Activated naive CD4-positive, alpha-beta T cell (primary cell): ENCODE measurements at places on chromosomes 2 and 18.

GRCh38 chr2:199778655-199779054 is 72.3 kb downstream of the FTCDNL1 start:
- no peak for DNase-seq

- no peak for DNase-seq
Measured at GRCh38 chr2:138600732-138601457, 99.3 kb downstream of the SPOPL start.

- no peak for DNase-seq
Measured at GRCh38 chr2:134739879-134740301, 21.1 kb upstream of the TMEM163 start.

- DNase-seq, result no peak
Measured at GRCh38 chr2:192535956-192536921, 341.5 kb upstream of the TMEFF2 start.

GRCh38 chr18:22098563-22098989 is 70.8 kb upstream of the GATA6 start:
- no peak for DNase-seq

DNA sequence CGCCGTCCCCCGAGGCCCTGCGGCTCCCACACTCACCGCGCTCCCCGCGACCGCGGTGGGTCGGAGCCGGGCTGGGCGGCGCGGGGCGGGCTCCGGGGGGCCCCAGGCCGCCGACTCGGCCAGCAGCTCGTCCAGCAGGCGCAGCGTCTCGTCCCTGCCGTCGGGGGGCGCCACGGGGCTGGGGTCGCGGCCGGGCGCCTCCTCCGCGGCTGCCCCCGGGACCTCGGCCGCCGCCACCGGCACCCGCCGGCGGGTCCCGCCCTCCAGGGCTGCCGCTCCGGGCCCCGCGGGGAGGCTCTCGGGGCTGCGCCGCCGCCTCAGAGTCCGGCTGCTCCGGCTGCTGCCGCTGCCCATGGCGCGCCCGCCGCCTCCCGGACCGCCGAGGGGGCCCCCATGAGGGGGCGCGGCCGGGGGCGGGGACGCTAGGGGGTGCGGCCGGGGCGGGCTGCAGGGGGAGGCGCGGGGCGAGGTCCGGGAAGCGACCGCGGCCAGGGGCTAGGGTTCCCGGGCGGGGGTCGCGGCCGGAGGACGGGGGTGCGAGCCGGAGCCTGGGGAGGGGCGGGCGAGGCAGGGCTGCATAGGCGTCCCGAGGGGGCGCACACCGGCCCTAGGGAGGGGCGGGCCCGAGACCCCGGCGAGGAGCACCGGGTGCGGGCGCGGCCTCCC is at the start of gene CYS1:
CYS1 (minus strand) TSS at position 542 of the 666 bp plus-strand sequence; CDS start at position 354, 188 bp downstream.
- DNase-seq, result no peak
